AML-193 (cell line): ENCODE measurements at places on chromosomes 1 and 21.

GRCh38 chr1:51744506-51745303, 127.8 kb downstream of the OSBPL9 start:
- no peak for DNase-seq

- peak; percentile 62 for DNase-seq
Measured at GRCh38 chr1:202599669-202600431, 110.4 kb downstream of the SYT2 start.

GRCh38 chr1:37265786-37266667, 208.4 kb upstream of the ZC3H12A start:
- DNase-seq = no peak

- DNase-seq = no peak
Measured at GRCh38 chr1:23913212-23913880, at the start of gene CNR2. Gene CNR2 (minus strand): TSS chr1:23913362. CDS start chr1:23875617, 37,745 bp downstream.

DNA sequence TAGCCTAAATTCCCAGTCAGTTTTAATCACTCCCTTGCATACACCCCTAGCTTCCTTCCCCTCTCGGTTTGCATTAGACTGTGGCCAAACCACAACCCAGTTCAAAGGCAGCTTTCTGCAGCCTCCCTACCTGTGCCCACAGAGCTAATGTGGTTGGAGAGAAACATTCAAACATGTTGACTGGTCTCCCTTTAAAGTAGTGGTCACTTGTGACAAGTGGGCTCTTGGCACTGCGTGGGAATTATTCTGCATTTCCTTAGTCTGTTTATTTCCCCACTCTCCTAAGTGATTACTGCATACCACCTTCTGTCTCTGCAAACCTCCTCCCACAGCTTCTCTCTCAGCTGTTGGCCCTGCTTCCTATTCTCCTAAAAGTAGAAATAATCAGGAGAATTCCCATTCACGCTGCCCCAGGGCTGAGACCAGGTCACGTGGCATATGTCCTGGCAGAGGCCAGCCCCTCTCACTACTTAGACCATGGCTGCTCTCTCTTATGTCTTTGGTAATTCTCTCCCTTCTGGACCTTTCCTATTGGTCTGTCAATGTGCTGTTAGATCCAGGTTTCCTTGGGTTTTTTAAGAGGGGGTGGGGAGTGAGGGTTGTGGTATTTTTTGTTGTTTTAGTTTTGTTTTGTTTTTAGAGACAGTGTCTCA, 38.4 kb upstream of the CD101 start:
- DNase-seq = no peak
